ENCODE measurements at places on chromosomes 5 and 9. TPM values are rescaled to one million over a fixed set of nuclear protein-coding genes. Genes with fewer than 3 reads are reported as not detected.
A peak's percentile ranks its signal among the peaks of the same experiment; 100 is the strongest.

GRCh38 chr5:135040034-135040332 is 6.0 kb upstream of the PITX1 start:
- no peak for DNase-seq

The MSX2 gene
- 2.3 TPM for total RNA-seq

The BSPRY gene
- 0.25 TPM for total RNA-seq

- no peak for DNase-seq
Measured at GRCh38 chr5:32680183-32680582, 30.9 kb upstream of the NPR3 start.

- no peak for DNase-seq
Measured at GRCh38 chr5:153974813-153975163, 63.9 kb downstream of the FAM114A2 start.

GRCh38 chr9:117644932-117645636 is 59.1 kb upstream of the TLR4 start:
- no peak for DNase-seq

The THBS4 gene
- 51.4 TPM for total RNA-seq

DNA sequence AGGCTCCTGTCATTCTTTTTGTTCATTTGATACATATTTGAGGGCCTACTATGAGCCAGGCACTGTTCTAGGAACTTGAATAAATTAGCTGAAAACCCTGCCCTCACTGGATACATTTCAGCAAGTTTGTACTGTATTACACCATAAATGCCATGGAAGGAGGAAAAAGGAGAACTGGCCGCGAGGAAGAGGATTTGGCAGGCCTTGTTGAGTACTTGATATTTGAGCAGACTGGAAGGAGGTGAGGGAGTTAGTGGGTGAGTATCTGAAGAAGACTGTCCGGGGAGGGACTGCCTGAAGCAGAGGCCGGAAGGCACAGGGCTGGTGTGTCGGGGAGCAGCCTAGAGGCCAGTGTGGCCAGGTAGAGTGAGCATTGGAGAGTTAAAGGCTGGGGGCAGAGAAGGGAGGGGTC is 4.5 kb downstream of the SNX30 start:
- DNase-seq: no peak

The TTC23L gene
- total RNA-seq: not detected

GRCh38 chr5:41617843-41618515 is 107.6 kb upstream of the PLCXD3 start:
- DNase-seq: no peak

The SERF1A gene
- total RNA-seq: 9.6 TPM

The ORM2 gene
- total RNA-seq: not detected

The NXNL2 gene
- total RNA-seq: 0.30 TPM

DNA sequence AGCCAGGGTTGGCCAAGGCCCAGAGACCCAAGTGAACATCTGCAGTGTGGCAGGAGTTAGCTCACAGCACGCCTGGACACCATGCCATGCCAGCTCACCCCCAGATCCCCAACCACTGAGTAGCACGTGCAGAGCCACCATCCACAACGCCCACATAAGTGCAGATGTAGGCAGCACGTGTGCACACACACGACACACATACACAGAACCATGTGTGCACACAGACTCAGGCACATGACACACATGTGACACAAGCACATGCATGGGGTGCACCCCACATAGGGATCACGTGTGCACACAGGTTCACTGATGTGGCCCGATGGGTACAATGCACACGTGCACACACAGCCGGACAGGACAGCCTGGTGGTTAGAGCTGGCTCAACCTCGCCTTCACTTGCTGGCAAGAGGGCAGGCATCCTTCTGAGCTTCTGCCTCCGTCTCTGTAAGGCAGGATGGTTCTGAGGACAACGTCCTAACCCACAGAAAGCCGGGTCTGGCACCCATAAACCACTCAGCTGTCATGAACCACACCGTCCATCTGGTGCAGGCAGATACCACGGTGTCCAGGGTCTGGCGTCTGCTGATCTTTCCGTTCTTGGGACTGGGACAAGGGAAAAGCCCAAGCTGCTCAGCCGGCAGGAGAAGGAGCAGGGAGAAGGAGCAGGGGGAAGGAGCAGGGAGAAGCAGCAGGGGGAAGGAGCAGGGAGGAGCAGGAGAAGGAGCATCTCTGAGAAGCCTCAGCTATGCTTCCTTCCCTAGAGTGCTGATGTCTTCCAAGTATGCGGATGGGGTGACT is 12.0 kb downstream of the LRRC26 start:
- no peak for DNase-seq

- no peak for DNase-seq
Measured at GRCh38 chr5:79975422-79975821, 15.6 kb downstream of the MTX3 start.

The PCAT7 gene
- total RNA-seq: not detected

The FGD3 gene
- 1.8 TPM for total RNA-seq

The UBE2B gene
- total RNA-seq: 246 TPM

- no peak for DNase-seq
Measured at GRCh38 chr9:16106021-16106571, 553.3 kb downstream of the CCDC171 start.

DNA sequence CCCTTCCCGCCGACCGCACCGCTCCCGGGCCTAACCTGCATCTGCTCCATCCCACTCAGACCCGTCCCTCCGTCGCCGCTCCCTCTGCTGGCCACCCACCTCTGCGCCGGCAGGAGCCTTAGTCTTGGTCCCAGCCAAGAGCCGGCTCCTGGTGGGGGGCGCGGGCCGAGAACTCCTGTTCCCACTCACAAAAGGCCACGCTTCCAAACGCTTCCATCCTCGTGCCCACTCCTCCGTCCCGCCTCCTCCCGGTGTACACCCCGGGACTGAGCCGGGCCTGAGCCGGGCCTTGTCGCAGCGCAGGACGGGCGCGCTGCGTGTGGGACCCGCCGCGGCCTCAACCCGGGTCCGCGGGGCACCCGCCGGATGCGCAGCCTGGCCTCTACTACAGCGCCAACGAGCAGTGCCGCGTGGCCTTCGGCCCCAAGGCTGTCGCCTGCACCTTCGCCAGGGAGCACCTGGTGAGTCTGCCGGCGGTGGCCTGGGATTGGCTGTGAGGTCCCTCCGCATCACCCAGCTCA is 7.5 kb downstream of the ADAMTS13 start:
- no peak for DNase-seq

DNA sequence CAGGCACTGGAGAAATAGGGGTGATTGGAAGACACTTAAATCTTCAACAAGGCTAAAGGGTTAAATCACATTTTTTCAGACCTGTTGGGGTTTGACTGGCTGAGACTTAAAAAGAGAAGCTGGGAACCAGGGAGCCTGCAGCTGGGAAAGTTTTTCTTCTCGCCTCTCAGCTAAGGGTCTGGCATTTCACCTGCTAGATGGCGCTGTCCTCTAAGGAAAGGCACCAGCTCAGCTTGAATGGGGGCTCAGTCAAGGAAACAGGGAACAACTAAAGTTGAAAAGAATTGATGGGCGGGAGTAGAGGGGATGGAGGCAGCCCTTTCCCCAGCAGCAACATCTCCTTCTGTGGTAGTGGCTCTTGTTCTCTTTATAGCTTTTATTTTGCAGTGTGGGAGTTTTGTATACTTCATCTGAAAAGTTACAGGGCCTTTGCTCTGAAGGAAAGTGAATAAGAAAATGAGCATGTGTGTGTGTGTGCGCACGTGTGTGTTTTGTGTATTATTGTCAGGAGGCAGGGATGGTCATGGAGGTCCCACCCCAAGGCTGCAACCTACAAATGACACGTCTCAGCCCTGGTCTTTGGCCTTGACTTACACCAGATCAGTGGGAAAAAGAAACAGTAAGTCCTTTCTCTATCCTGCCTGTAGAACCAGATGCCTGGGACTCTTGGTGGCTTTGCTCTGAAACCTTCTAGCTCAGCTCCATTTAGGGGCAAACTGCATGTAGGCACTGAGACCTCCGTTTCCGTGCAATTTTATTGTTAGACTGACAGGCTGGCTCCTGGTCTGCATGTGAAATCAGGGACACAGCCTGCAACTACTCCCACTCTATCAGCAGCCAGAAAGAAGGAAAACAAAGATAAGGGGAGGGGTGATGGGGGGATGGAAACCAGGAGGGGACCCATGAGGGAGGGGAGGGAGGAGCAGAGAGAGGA is 316.2 kb upstream of the CLINT1 start:
- DNase-seq: peak; percentile 67

GRCh38 chr9:114958021-114958843 is 27.8 kb upstream of the TNFSF8 start:
- DNase-seq: peak; percentile 41

The HRCT1 gene
- 6.2 TPM for total RNA-seq

DNA sequence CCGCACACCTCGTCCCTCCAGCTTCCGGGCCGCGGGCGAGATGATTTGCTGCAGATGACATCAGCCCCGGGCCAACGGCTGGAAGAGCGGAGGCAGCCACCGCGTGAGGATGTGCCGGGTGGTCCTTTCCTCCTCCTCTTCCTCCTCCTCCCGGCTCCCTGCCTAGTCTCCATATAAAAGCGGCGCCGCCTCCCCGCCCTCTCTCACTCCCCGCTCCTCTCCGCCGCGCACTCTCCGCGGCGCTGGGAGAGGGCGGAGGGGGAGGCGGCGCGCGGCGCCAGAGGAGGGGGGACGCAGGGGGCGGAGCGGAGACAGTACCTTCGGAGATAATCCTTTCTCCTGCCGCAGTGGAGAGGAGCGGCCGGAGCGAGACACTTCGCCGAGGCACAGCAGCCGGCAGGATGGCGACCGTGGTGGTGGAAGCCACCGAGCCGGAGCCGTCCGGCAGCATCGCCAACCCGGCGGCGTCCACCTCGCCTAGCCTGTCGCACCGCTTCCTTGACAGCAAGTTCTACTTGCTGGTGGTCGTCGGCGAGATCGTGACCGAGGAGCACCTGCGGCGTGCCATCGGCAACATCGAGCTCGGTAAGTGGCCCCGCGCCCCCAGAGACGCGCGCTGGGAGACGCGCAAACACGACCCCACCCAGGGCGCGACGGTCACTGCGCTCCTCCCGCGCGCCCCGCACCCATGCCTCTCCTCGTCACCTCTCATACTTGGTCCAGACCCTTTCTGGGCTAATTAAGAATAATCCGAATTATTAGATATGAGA is at the start of gene MAP1B:
TSS of gene MAP1B (plus strand) at position 345 of the 770 bp plus-strand sequence. CDS start at position 402, 57 bp downstream.
- DNase-seq: peak; percentile 64

The LYSMD3 gene
- total RNA-seq: 19.8 TPM

DNA sequence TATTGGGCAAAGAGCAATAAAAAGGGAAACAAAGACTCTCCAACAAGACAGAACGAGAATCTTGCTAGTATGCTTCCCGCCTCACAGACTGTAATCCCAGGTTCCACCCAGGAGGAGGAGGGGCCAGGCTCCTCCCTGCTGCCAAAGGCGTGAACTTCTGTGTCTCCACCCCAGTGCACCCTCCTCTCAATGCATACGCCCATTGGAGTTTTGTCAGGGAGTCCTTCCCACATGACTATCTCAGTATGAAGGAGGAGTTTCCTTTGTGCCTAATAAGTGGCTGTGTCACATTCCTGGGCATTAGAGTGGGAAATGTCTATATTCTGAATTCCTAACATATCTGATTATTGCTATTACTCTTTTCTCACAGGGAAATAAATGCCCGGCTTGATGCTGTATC is 106.4 kb upstream of the DHFR start:
- no peak for DNase-seq

DNA sequence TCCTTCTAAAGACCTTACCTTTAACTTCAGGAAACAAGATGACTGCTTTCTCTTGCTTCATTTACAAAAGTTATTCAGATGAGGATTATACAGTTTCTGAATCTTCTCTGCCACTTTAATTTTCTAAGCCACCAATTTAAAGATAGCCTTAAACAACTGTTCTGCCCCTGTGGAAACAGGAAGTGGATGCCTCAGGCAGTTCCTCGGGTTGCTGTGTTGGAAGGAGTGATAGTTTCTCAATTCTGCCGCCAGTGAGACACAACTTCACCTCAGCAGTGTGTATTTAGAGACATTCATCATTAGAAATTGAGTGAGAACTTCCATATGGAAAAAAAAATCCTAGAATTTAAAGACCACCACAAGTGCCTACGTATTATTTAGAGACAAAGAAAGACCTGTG is 475.1 kb upstream of the WWC1 start:
- no peak for DNase-seq

DNA sequence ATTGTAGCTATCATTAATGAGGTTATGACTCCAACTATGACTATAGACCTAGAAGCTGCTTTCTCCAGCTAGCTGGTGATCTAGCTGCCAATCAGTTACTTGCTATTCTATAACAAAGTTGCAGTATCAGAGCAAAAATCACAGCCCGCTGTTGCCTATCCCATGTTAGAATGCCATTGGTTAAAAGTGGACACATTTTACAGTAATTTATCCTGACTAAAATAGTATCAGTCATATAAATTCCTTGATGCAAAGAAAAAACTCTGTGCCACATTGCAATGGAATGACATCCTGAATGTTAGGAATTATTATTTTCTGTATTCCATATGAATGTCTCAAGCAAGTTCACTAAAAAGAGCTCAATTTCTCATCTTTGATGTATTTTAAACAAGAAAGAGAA is 626.5 kb downstream of the PDE4D start:
- DNase-seq: no peak

DNA sequence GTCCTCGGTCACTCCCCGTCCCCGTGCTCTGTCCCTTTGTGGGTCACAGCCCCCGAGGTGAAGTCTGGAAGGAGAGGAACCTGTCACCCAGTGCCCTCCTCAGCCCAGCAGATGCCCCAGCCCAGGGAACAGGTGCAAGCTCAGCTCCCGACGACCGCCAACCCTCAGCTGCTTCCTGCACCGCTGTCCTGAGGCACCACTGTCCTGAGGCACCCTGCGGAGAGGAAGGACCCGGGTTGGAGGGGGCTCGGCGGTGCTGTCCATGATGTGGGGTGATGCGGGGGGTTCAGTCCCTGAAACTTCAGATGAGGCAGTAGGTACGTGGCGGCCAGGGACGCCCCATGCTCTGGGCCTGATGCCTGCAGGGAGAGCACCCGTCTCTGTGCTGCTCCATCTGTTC is 81.4 kb downstream of the COL5A1 start:
- no peak for DNase-seq

- DNase-seq: no peak
Measured at GRCh38 chr5:140083120-140083519, 30.8 kb upstream of the PURA start.

- DNase-seq: no peak
Measured at GRCh38 chr9:70398145-70398556, 16.3 kb downstream of the KLF9 start.

GRCh38 chr5:16937503-16938161 is 1.5 kb upstream of the MYO10 start:
- no peak for DNase-seq
